ENCODE measurements at places on chromosomes 7 and 10. TPM values are rescaled to one million over a fixed set of nuclear protein-coding genes. Genes with fewer than 3 reads are reported as not detected.

PURB gene
- 17.4 TPM for total RNA-seq

BICC1 gene
- 25.0 TPM for total RNA-seq

CALML5 gene
- not detected for total RNA-seq

PNLIP gene
- total RNA-seq: not detected

CDK13 gene
- 88.7 TPM for total RNA-seq

DNA sequence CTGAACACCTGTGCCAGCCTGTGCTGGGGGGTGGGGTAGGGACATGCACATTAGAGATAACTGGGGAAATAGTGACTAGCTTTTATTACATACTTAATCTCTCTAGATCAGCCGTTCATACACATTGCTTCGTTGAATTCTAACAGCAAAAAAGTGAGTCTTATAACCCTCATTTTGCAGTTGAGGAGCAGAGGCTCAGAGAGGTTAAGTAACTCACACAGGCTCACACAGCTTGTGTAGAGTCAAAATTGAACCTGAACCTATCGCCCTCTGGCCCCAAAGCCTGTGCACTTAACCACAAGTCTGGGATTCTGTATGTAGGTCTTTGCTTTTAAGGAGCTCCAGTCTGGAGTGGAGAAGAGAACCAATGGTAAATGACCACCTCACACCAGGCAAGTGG lies 59.9 kb downstream of the CDH23 start:
- no peaks in the 10 kb centered on the region for H3K4me1 ChIP-seq
- no peak for DNase-seq
- H3K27me3 ChIP-seq: no peaks in the 10 kb centered on the region
- no peak overlapping the region for H3K27ac ChIP-seq
- H3K4me3 ChIP-seq: no peak overlapping the region

- no peak for DNase-seq
- peaks cover 6% of the 10 kb centered on the region for H3K27me3 ChIP-seq
- H3K27ac ChIP-seq: no peak overlapping the region
Observed at GRCh38 chr7:155342313-155342712, 44.6 kb downstream of the INSIG1 start.

DNA sequence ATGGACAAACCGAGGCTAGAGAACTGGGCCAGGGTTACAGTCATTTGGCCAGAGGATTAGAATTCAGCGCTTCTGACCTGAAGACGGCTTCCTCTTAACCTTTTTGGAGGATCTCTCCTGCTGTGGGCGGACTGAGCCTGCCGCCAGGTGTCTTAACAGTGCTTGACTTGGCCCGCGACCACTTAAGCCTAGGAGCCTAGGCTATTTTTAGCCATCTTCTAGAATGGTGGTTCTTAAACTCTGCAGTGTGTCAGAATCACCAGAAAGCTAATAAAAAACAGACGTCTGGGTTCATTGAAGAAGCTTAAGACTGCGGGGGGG lies 722 bp downstream of the MDH2 start:
- H3K27ac ChIP-seq: peak overlapping the region; percentile 94
- H3K27me3 ChIP-seq: no peaks in the 10 kb centered on the region
- peak overlapping the region; percentile 86 for H3K4me3 ChIP-seq
- DNase-seq: no peak
- no peaks in the 10 kb centered on the region for H3K36me3 ChIP-seq

- H3K4me3 ChIP-seq: no peak overlapping the region
- no peaks in the 10 kb centered on the region for H3K27me3 ChIP-seq
- H3K4me1 ChIP-seq: no peaks in the 10 kb centered on the region
- H3K27ac ChIP-seq: no peak overlapping the region
- no peak for DNase-seq
Observed at GRCh38 chr7:41467596-41467995, 235.3 kb downstream of the INHBA start.

DNA sequence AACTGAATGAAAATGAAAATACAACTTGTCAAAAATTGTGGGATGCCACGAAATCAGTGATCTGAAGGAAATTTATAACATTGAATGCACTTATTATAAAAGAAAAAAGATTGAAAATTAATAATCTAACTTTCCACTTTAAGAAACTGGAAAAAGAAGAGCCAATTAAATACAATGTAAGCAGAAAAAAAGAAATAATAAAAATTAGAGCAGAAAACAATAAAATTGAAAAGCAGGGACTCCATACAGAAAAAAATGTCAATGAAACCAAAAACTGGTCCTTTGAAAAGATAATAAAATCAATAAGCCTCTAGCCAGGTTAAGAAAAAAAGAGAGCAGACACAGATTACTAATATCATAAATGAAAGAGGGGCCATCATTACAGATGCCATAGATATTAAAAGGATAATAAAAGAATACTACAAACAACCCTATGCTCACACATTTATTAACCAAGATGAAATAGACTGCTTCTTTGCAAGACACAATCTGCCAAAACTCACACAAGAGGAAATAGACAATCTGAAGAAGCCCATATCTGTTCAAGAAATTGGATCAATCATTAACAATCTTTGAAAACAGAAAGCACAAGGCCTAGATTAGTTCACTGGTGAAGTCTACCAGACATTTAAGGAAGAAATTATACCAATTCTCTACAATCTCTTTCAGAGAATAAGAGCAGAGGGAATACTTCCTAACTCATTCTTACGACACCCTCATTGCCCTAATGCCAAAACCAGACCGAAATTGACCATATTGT lies 233.8 kb upstream of the NEBL start:
- H3K27me3 ChIP-seq: no peaks in the 10 kb centered on the region
- H3K36me3 ChIP-seq: no peaks in the 10 kb centered on the region
- DNase-seq: no peak
- no peak overlapping the region for H3K27ac ChIP-seq

GRCh38 chr10:121281576-121281975 lies 316.7 kb downstream of the FGFR2 start:
- no peak overlapping the region for H3K27ac ChIP-seq
- no peak overlapping the region for H3K4me3 ChIP-seq
- DNase-seq: no peak
- H3K27me3 ChIP-seq: no peaks in the 10 kb centered on the region
- H3K36me3 ChIP-seq: no peaks in the 10 kb centered on the region
